ENCODE measurements at places on chromosomes 1 and 21.

- no peak for DNase-seq
Measured at GRCh38 chr1:78536427-78536826, 45.7 kb downstream of the PTGFR start.

DNA sequence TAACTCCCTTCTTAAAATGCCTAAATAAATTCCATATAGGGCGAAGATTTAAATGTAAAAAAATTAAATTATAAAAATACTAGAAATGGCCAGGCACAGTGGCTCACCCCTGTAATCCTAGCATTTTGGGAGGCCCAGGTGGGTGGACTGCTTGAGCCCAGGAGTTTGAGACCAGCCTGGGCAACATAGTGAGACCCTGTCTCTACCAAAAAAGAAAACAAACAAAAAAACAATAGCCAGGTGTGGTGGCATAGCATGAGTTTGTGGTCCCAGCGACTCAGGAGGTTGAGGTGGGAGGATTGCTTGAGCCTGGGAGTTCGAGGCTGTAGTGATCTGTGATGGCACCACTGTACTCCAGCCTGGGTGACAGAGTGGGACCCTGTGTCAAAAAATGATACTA, 17.8 kb downstream of the SORT1 start:
- no peak for DNase-seq

DNA sequence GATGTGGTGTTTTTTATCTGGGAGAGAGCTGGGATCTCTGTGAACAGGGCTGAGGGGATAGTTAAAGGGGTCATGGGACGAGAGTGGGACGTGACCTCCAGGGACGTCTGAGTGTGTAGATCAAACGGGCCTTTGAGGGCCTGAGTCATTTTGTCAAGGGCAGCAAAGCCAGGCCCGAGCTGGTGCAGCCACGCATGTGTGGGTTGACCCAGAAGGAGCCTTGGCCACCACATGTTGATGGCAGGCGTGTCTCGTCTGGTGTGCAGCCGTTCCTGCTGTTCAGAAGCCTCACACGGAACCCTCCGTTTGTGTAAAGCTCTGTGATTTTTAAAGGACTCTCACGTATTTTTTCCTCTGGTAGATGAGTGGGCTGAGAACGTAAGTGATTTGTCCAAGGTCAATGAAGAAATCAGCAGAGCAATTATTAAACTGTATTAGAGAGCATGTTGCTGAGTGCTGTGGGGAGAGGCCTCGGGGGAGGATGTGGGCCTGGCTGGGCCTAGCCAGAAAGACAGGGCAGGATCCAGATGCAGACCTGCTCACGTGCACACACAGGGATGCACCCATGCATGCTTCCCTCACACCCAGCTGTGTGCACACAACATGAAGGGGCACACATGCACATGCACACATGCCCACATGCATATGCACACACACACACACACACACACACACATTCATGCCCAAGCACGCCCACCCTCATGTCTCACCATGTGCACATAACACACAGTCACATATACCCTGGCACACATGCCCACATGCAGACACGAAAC, 89.8 kb downstream of the AJAP1 start:
- no peak for DNase-seq

DNA sequence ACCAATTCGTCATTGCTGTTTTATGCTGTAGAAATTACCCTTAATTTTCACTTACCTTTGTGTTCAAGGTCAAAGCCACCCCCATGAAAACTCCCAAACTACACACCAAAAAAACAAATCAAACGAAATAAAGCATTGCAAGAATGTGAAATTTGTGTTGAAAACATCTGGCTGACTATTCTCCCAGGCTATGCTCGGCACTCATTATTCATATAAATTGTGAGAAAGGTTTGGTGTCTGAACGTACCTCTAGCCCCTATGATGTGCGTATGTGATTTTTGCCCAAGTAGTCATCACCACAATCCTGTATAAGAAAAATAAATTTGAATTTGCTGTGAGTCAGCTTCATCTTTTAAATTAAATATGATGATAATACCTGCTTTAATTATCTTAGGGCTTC, 34.9 kb downstream of the ADAMTS1 start:
- DNase-seq = no peak

DNA sequence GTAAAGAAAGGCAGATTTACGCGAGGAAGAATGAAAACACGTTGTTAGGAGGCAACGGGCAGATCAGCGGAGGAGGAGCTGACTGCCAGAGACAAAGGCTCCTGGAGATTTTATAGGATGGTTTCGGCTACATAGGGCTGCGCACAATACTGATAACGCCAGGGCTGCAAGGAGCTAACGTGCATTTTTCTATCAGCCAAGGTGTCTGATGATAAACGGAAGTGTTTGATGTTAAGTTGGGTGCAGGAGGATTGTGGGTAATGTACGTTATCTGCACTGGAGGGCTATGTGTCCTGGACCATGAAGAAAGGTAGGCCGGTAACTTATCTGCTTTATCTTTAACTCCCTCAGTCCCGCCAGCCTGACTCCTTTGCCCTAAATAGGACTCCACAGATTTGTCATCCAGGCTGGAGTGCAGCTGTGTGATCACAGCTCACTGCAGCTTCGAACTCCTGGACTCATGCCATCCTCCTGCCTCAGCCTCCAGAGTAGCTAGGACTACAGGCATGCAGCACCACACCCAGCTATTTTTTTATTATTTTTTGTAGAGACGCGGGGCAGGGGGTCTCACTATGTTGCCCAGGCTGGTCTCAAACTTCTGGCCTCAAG, 29.6 kb downstream of the SETD4 start:
- DNase-seq = no peak
